Fibroblast of mammary gland (primary cell): ENCODE measurements at places on chromosomes 4 and X.
A peak's percentile ranks its signal among the peaks of the same experiment; 100 is the strongest.

DNA sequence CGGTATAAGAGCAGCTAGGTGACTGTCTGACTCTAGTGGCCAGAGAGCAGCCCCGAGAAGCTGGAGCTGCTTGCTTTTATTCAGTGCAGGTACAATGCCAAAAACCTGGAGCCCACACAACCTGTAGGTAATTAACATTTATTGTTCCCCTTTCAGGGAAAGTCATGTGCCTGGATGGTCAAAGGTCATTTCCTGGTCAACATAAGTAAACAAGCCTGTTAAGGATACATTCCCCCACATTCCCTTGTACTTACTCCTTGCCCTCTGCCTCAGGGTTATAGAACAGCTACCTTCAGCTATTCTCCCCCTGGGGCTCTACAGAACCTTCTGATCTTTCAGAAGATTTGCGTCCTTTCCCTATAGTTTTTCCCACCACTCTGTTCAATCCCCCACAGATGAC lies 253.4 kb downstream of the TMA16 start:
- no peak for DNase-seq

DNA sequence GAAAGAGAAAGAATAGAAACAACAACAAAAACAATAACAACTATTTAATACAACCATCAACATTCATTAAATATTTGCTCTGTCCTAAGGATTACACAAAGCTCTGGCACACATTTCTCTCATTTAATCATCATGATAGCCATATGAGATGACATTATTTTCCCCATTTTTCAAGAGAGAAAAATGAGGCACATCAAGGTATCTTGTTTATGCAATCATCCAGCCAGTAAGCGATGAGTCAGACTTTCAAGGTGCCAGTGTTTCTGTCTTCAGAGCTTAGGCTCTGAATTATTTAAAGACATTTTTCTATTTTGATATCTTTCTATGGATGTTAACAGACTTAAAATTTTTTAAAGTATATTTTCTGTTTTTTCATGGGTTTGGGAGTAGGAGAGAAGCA lies 541.8 kb upstream of the SMIM31 start:
- peak; percentile 20 for DNase-seq

DNA sequence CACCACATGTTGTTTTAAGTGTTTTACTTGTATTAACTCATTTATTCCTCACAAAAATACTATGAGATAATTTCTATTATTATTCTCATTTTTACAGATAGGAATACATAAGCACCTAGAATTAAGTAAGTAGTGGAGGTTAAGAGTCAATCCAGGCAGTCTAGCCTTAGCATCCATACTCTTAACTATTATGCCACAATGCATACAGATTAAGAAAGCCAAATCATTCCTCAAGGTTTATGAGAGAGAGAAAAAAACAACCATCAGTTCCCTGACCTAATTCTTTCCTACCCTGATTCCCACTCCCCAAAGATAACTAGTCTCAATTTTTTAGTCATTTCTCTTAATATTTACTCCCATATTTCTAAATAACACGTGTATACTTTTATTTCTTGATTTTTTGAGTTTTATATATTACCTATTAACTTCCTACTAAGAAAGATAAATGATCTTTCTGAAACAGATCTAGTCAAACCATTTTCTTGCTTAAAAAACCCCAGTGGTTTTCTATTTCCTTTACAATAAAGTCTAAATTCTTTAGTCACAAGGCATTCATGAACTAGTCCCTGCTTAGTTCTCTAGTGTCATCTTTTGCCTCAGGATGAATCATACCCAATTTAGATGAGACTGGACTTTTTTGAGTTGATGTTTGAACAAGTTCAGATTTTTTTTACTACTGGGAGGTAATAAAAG lies 16.0 kb downstream of the UBA6 start:
- DNase-seq: peak; percentile 54

DNA sequence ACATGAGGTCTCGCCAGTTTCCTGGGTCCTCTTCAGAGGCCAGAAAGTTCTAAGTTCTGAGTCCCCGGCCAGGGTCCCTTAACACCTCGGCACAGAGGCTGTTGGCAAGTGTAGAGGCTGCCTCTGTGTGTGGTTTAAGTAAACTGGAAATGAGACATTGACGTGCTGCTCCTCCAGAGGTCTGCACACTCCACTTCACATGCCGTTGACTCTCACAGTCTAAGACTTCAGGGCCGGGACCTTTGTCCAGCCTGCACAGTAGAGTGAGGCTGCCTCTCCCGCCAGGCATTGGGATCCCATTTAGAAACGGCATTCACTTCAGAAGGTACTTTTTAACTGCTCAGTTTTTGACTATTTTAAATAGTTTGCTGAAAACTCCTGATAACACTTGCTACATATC lies 10.6 kb upstream of the TADA2B start:
- DNase-seq: no peak

DNA sequence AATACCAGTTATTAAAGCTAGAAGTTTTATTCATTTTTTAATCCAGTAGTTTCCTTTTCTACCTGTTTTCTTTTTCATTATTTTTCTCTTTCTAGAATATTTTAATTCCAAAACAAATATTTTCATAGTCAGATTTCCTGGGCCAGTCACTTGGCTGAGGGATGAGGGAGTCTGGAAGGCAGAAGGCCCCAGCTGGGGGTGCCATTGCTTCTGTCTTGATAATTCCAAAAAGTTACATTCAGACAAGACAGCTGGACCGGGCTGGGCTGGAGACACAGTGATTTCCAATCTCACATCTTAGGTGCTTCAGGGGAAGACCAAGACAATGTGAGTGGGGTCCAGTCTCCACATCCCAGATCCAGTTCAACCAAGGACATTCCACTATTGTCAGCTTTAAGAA lies 263.5 kb downstream of the TMA16 start:
- DNase-seq: no peak

DNA sequence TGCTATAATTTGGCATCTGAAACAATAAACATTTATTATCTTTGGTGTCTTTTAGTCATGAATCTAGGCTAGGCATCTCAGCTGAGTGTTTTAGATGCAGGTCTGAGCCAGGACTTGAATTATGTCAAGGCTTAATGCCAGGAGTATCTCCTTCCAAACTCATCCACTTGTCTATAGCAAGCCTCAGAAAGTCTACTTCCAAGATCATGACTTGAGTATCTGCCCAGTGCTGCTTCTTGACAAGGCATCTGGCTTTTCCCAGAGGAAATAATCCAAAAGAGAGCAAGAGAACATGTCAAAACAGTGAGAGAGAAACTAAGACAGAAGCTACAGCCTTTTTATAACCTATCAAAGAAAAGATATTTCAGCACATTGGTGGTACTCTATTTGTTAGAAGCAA lies 1052.1 kb upstream of the PCDH10 start:
- no peak for DNase-seq

DNA sequence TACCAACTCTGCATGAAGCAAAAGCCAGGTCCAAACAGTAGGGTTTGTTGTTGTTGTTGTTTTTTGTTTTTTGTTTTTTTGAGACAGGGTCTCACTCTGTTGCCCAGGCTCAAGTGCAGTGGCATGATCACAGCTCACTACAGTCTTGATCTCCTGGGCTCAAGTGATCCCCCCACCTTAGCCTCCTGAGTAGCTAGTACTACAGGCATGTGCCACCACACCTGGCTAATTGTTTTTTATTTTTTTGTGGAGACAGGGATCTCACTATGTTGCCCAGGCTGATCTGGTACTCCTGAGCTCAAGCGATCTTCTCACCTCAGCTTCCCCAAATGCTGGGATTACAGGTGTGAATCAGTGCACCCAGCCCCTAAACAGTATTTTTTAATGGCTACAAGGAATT lies 6.2 kb downstream of the S100P start:
- no peak for DNase-seq

DNA sequence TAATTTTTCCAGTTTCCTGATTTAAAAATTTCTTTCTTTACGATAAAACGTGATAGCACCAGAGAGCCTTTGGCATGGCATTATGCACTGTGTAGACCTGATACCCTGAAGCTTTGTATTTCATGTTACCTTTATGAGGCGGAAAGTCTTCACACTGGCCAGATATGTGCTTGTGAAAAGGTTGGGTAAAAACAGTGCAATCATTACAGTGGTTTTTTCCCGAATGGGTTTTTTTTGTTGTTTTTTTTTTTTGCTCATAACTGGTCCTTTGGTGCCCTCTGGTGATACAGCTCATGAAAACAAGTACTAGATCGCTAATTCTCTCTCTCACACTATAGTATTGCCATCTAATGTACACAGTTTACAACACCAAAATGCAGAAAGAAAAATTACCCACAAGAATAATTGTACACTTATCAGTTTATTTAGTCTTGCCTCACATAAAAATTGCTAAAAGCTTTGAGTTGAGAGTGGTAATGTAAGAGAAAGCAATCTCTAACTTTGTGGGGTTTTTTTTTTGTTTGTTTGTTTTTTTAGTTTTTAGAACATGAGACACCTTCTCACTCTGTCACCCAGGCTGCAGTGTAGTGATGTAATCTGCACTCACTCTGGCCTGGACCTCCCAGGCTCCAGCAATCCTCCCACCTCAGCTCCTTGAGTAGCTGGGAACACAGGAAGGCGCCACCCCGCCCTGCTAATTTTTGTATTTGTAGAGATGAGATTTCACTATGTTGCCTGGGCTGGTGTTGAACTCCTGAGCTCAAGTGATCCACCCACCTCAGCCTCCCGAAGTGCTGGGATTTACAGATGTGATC lies 21.3 kb downstream of the SPCS3 start:
- peak; percentile 72 for DNase-seq

DNA sequence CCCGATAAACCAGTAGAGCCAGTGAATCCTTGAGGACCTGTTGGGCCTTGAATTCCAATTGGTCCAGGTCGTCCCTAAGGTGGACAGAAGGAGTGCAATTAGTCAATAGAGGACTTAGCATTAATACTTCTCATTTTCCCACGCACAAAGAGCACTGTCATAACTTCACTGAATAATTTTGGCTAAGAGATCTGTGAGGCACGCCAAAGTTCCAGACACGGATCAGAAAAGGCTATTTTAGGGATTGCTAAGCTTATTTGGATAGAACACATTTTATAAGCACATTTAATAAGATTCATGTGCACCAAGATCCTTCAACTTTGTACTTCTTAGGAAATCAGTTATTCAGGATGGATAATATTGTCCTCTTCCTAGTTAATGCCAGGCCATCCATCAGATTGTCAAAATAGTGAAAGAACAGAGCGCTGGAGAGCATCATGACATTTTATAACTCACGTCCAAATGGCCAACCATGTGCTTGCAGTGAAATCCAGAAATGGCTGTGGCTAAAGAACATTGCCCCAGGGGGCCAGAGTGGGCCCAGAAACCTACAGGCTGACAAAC lies 129.8 kb downstream of the ATG4A start:
- DNase-seq: no peak

- peak; percentile 54 for DNase-seq
Observed at GRCh38 chrX:123626962-123627361, 105.9 kb downstream of the THOC2 start.

DNA sequence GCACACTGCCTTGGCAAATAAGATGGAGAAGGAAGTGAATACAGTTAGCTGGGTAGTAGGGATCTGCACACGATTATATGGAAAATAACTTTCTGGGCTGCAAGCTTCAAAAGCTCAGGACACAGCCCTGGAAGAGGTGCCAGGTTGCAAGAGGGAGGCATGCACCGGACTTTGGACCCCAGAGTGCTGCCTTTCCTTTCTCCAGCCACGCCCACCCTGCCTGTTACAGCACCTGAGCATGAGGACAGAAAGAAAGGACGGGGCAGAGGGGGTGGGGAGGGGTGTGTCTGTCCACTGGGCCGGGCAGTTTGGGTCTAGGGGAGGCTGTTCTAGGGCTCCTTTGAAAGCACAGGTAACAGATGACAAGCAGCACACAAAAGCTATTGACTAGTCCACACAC lies 152.8 kb downstream of the ENPP6 start:
- DNase-seq: no peak

DNA sequence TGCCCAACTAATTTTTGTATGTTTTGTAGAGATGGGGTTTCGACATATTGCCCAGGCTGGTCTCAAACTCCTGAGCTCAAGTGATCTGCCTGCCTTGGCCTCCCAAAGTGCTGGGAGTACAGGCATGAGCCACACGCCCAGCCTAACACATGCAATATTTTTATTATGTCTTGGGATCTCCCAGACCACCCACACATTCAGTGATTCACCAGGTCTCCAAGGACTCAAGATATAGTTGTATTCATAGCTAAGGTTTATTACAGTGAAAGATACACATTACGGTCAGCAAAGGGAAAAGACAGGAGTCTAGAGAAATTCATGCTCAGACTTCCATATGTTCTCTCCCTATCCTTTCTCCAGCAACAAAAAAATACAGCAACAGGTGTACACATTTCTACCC lies 25.5 kb upstream of the FAM120C start:
- DNase-seq: peak; percentile 73

DNA sequence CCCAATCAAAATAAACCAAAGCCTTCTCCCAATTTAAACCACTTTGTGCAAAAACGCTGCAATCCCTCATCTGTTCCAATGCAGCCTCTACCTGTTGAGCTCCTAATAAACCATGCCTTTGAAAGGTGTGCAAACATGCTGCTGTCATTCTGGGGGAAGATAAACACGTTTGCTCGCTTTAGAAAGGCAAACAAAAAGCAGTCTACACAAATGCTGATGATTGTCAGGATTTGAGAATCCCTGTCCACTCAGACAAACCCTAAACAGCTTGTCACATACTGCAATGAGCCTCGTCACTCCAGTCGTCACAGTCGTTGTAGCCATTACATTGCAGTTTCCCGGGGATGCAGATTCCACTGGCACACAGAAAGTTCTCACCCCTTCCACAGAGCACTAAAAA lies 145.2 kb downstream of the CORIN start:
- DNase-seq: no peak

- no peak for DNase-seq
Observed at GRCh38 chr4:114874321-114874720, 239.1 kb downstream of the NDST4 start.

GRCh38 chr4:9919047-9919446 lies 102.2 kb downstream of the SLC2A9 start:
- no peak for DNase-seq

DNA sequence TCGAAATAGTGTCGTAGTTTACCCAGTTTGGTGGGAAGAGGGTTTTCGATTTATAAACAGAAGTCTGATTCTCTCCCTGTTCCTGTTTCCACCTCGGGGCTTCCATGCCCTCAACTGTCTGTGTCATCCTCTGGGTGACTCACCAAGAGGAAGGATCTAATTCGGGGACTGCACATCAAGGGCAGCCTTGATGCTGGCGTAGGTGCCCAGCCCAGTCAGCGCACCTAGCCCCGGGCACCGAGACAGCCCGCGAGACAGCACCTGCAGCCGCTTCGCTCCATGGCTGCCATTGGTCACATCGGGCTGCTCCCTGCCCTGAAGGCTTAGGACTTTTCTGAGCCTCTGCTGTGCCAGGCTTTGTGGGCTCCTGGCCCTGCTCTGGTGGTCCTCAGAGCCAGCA lies 7.7 kb downstream of the ABCD1 start:
- DNase-seq: no peak

DNA sequence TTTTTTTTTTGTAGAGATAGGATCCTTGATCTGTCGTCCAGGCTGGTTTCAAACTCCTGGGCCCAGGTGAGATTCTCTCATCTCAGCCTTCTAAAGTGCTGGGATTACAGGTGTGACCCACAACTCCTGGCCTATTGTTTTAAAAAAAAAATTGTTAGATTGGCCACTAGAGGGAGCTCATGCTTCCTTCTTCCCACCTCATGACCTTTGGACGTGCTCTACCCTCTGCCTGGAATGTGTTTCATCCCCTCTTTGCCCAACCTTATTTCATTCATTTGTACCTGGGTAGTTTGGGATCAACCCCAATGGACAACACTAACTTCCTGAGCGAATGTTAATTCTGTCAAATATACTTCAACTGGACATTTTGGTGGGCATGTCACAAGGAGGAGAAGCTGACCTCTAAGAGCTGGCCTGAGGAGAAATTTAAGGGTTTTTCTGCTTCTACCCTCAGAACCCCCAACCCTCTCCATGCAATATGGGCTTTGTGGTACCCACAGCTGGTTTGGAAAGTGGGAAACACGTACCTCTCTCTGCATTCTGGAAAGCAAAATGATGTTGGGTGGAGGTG lies 6.4 kb downstream of the PPEF2 start:
- DNase-seq: peak; percentile 38
